ENCODE measurements at places on chromosomes 16 and 17.

DNA sequence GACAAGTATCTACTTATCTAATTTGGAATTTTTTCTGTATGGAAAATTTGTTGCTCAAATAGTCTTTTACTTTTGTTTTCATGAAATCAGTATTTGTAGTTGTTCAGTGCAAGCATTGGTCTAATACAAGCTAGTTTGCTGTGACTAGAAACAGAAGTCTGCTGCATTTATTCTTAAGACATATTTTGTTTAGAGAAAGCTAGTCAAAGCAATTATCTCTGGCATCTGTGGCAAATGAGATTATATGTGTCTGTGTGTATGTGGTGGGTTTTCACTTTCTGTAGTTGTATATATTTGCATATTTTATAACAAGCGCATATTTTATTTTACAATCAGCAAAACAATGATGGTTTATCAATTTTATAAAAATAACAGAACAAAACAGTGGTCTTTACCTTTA is 96.0 kb upstream of the SIAH1 start:
- no peak for DNase-seq

GRCh38 chr16:3580251-3580651 is 3.0 kb upstream of the NLRC3 start:
- DNase-seq, result no peak

DNA sequence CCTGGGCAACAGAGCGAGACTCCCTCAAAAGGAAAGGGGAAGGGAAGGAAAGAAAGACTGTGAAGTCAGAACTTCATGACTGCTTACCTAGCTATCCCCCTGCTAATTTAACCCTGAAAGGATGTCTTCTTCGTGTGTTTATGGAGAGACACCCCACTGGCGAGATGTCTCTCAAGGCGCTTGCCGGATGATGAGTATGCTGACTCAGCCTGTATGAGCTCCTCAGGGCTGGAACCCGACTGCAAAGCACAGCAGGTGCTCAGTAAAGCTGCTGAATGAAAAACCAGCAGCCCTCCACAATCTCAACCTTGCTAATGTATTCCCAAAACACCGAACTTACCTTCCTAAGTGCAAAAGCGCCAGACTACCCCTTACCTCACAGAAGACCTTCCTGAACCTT is 2.3 kb downstream of the ANKFY1 start:
- no peak for DNase-seq

- peak; percentile 41 for DNase-seq
These were observed 21.6 kb downstream of the POLR3E start for GRCh38 chr16:22318690-22319358.

DNA sequence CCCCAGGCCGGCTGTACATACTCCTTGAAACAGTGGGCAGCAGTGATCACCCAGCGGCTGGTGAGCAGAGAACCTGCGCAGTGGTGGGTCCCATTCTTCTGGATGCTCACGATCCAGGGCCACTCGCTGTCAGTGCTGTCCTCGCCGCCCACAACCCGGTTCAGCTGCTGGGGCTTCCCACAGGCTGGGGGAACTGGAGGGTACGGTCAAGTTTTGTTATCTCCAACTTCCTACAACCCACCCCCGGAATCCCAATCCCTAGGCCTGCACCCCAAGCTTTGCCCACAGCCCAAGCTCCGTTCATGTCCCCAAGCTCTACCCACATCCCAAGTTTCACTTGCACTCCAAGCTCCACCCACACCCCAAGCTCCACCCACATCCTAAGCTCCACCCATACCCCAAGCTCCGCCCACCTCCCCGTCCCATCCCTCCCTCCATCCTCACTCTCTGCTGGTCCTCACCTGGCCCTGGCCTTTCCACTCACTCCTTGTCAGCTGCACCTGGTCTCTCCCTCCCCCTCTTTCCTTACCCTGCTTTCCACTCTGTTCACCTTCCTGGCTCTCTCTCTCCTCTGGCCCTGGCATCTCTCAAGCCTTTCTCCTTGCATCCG is 1.8 kb downstream of the PRSS22 start:
- DNase-seq, result no peak

DNA sequence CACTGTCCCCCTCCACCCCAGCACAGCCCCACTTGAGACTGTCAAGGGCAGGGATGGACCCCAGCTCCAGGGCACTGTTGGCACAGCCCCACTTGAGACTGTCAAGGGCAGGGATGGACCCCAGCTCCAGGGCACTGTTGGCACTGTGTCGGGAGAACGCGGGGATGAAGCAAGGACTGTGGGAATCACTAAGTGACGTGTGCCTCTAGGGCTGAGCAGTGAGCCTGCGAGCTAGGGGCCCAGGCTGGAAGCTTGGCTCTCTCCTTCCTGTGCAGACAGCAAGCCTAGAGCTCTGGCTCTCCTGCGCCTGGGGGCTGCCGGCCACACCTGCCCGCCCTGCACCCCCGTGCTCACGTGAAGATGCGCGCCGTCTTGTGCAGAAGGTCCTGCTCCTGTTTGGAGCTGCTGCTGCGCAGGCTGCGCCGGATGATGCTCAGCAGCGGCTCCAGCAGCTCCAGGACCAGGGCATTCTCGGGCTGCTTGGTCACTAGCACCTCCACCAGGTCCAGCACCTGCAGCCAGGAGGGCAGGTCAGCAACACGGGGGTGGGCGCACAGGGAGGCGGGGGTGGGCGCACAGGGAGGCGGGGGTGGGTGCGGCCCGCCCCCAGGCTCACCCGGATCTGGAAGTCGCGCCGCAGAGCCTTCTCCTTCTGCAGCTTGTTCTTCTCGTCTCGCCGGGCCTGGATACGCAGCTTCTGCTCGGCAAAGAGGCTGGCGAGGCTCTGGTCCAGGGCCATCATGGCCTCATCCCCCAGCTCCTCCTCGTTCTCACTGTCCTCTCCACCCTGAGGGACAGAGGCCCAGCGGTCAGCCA is 10.8 kb downstream of the MYBBP1A start:
- DNase-seq, result no peak

DNA sequence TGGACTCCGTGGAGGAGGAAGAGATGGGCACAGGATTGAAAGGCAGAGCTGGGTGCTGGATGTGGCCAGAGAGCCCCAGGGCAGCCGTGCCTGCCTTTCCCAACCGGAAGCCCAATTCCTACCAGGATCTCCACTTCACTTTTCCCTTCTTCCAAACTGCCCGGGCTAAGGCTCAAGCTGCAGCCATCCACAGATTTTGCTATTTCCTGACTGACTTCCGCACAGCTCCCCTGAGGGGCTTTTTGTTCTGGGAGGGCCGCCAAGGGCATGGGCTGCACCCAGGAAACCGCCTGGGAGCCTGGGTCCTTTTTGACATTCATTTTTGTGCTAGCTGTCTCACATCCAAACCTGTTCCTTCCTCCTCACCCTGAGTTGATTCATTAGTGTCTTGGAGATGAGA is 4.2 kb downstream of the SHISA6 start:
- no peak for DNase-seq

- DNase-seq, result no peak
These were observed 7.5 kb downstream of the SLC13A2 start for GRCh38 chr17:28480799-28481571.

DNA sequence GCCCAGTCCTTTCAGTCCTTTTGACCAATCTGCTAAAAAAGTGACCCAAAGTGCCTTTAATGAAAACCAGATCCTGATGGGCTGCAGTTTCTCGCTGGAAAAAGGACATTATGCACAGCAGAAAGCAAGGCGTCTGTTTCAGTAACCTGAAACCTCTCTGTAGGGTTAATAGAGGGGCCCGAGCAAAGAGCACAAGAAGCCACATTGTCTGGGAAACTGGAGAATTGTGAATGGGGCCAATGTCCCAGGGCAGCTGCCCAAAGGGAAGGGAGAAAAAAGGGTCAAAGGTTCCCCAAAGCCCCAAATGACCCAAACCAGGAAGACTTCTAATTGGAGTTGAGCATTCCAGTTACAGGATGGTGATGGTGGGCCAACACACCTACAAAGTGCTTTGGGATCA is 3.0 kb downstream of the OTOA start:
- no peak for DNase-seq

- no peak for DNase-seq
These were observed 1.4 kb downstream of the VKORC1 start for GRCh38 chr16:31093132-31093703.

GRCh38 chr17:74883241-74883745 is 10.1 kb downstream of the FADS6 start:
- DNase-seq, result no peak

DNA sequence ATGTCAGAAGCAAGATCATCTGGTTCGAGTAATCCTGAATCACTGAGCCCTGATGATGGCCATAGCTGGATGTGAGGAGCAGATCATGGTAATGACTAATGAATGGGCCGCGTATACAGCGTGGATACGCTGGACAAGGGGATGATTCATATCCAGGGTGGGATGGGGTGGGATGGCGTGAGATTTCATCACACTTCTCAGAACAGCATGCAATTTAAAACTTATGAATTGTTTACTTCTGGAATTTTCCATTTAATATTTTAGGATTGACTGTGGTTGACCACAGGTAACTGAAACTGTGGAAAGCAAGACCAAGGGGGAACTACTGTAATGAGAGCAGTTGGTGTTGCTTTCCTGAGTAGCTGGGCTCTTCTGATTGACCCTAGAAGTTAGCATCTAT is 225.5 kb downstream of the STX8 start:
- DNase-seq, result no peak

DNA sequence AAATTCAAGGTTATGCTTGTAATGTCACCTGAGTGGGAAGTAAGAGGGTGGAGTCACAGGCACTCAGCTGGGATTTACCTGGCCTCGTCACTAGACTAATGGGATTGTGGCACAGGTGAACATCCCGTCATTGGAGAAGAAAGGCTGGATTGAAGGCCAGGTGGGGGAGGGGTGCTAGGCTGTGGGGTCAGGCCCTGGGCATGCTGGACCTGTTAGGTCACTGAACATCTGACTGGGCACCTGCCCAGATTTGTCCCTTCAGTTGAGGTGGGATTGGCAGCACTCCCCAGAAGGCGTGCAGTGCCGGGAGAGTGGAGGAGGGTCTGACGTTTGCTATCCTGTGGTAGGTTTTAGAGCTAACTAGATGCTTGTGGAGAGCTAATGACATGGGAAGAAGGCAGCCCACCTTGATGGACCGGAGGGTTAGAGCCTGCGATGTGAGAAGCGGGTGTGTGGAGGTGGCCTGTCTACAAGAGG is 161.5 kb upstream of the ZNF267 start:
- DNase-seq, result no peak

DNA sequence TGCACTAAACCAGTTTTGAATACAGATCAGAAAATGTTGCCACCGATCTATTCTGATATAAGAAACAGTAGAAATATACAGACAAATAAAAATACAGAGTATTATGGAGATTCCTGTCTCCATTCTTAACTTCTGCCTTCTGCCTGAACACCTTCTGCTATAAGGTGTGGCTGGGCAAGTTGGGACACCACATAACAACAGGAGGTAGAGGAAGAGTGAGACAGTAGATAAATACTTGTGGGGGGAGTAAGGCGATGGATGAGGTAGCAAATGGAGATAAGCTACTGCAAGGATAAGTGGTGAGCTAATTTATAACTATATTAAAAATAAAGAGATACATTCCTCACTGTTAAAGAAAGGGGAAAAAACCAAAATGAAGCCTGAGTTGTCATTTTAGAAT is 143.7 kb downstream of the CDH8 start:
- DNase-seq, result no peak

DNA sequence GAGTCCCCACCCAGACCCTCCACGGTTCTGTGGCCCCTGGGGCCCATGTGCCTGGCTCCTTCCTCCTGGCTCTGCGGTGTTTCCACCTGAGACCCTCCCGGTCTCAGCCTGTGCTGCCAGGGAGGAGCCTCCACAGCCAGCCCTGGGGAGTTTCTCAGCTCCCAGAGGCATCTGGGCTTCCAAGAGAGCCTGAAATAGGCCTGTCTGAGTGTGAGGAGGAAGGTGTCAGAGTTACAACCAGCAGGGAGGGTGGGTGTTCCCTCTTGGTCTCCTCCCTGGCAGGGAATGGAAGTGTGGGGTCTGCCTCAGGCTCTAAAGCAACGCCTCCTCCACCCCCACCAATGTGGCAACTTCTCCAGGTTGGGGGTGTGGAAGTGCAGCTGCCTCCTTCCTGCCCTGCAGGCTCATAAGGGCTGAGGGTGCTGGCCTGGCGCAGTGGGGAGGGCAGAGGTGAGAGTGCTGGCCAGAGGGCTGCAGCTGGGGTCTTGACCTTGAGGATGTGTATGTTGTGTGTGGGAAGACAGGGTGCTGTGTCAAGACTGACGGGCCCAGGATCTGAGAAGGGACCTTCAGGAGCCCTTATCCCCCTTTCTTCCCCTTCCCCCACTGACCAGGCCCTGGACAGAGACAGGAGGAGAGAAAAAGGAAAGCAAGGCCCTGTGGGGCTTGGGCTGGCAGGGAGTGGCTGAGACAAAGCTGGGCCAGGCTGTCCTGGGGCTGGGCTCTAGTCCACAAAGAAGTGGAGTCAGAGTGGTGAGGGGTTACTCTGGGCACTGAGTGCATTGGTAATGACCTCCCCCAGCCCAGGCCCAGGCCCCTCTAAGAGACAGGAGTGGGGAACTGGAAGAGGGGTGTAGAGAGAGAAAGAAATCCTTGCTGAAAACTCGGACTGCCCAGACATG is 2.4 kb downstream of the CYGB start:
- no peak for DNase-seq

- DNase-seq, result no peak
These were observed 26.6 kb downstream of the MXRA7 start for GRCh38 chr17:76683921-76684745.

GRCh38 chr17:82231562-82232321 is 2.9 kb downstream of the SLC16A3 start:
- peak; percentile 35 for DNase-seq

- peak; percentile 21 for DNase-seq
These were observed 8.8 kb upstream of the CNOT1 start for GRCh38 chr16:58638148-58639036.

GRCh38 chr16:68452176-68452575 is 3.9 kb upstream of the SMPD3 start:
- DNase-seq, result no peak

- no peak for DNase-seq
These were observed 8.7 kb downstream of the FLOT2 start for GRCh38 chr17:28888832-28889231.

DNA sequence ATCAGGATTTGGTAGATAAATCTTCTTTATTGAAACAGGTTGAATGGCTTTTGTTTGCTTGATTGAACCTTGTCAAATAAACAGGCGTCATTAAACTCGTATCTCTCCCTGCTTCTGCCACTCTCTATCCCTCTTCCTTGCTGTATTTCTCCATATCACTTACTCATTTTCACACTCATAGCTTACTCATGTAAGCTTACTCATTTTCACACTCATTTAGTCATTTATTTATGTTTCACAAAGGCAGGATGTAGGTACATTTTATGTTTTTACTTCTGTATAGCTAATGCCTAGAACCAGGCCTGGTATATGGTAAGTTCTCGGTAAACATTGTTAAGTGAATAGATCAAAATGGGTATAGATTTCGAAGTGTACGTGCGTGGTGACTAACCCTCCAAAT is 450.0 kb downstream of the PMP22 start:
- no peak for DNase-seq

DNA sequence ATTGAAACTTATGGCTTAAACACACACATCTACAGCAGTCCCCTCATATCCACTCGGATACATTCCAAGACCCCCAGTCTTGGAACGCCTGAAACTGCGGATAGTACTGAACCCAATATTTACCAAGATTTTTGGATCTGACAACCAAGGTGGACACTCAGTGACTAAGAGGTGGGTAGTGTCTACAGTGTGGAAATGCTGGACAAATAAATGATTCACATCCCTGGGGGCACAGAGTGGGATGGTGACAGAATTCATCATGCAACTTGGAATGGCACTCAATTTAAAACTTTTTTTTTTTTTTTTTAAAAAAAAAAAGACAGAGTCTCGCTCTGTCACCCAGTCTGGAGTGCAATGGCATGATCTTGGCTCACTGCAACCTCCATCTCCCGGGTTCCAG is 54.2 kb upstream of the TRAP1 start:
- no peak for DNase-seq

- no peak for DNase-seq
These were observed 36.6 kb downstream of the BAHCC1 start for GRCh38 chr17:81431545-81432482.

GRCh38 chr16:8675183-8676159 is 1.1 kb downstream of the ABAT start:
- DNase-seq, result no peak
